Nucleus accumbens (tissue), 56 donors: ENCODE measurements at places on chromosomes 7 and 10.

- DNase-seq, result no peak
Measured at GRCh38 chr10:73999703-74000102, 1.8 kb downstream of the VCL start.

- no peak for DNase-seq
Measured at GRCh38 chr10:78284381-78284780, 250.7 kb downstream of the RPS24 start.

DNA sequence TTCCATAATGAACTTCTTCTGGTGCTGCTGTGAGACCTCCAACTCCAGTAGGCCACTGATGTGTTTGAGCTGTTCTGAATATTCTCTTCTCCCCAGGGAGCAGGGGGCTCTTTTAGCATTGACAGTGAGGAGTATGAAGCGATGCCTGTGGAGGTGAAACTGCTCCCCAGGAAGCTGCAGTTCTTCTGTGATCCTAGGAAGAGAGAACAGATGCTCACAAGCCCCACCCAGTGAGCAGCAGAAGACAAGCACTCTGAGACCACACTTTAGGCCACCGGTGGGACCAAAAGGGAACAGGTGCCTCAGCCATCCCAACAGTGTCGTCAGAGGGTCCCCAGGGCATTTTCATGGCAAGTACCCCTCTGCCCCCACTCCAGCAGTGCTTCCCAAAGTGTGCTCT lies 49.3 kb downstream of the DENND11 start:
- DNase-seq, result no peak

DNA sequence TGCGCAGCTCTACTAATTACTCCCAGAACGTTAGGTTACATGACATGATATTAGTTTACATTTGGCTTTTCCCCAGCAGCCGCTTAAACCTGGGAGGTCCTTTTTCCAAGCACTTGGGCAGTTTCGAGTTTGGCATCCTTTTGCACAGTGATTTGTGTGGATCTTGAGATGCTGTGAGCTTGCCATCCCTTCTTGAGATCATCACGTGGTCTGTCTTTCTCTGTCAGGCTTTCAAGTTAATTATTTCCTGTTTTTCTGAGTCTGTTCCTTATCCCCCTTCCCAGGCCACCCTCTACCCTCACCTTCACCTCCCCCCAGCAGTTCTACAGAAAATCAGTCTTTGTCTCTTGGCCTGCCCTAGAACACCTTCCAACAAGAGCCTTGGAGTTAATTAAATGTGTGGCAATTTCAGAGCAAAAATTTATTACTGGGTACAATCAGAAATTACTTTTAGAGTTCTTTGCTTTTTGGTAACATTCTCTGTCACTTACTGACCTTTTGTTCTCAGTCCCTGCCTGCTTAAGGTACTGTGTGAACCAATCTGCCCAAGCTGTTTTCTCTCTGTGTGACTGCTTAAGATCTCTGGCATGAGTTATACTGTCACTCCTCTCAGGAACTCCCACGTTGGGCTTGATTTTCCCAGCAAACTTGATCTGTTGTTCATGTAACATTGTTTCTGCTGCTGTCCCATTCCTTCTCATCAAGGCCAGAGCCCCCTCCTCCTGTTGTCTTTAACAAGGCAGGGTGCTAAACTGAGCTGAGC lies 3.1 kb upstream of the SLF2 start:
- no peak for DNase-seq

DNA sequence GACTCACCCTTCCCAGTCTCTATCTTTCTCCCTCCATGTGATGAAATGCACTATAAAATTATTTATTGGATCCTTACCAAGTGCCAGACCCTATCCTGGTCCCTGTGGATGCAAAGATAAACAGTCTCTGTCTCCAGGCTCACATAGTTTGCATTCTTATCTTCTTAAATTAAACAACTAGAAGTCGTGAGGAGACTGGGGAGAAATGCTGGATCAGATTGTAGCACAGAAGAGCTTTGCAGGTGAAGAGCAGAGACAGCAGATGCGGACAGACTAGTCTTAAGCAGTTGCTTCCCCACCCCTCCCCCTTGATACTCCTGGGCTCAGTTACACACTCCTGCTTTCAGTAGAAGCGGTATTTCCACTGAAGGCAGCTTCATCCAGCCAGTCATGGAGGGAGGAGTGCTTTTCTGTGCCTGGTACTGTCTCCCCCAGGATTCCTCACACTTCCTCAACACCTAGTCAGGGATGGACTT lies 20.8 kb upstream of the CDK1 start:
- DNase-seq, result no peak

- DNase-seq, result no peak
Measured at GRCh38 chr7:69365651-69366192, 232.6 kb upstream of the AUTS2 start.

GRCh38 chr10:34727595-34728033 lies 87.5 kb downstream of the PARD3 start:
- no peak for DNase-seq

DNA sequence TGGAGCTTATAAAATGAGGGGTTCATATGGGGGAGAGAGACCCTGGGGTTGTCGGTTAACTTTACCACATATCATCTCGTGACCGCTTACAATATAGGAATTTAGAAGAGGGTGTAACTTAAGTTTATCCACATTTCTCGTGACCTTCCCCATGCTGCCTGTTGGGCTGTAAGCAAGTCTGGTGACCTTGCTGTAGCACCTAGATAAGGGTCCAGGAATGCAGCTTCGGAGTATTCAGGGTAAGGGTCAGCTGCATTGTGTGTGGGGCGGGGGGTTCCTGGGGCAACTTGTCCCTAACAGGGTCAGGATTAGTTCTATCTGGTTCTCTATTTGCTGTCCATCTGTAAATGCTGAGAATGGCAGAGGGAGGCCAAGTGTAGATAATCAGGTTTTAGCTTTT lies 1.3 kb upstream of the CHST3 start:
- no peak for DNase-seq

- no peak for DNase-seq
Measured at GRCh38 chr7:44638611-44639557, 32.5 kb downstream of the OGDH start.

GRCh38 chr10:115950320-115950719 lies 322.7 kb downstream of the GFRA1 start:
- no peak for DNase-seq

- no peak for DNase-seq
Measured at GRCh38 chr7:18831419-18831818, 286.0 kb downstream of the TWIST1 start.

GRCh38 chr7:76037310-76037709 lies 10.5 kb downstream of the STYXL1 start:
- DNase-seq, result no peak

- DNase-seq, result no peak
Measured at GRCh38 chr7:155861480-155861868, 49.2 kb upstream of the SHH start.

- no peak for DNase-seq
Measured at GRCh38 chr7:16791905-16792698, 12.7 kb downstream of the AGR2 start.

DNA sequence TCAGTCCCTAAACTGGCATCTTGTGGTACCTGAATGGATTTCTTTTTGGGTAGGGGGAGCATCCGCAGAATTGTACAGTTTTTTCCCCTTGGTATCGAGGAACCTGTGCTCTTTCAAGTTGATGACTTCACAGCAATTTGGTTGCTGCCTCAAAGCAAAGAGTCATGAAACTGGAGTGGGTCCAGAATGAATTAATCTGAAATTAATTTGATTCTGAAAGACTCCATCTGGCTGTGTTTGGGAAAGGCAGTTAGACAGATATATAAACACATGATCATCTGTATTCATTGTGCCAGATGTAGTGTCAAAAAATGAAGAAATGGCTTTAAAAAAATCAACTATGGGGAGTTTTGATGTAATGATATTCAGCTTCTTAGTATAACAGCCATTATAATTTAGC lies 136.1 kb downstream of the CELF2 start:
- no peak for DNase-seq

GRCh38 chr7:140752533-140752932 lies 56.0 kb downstream of the NDUFB2 start:
- DNase-seq, result no peak

DNA sequence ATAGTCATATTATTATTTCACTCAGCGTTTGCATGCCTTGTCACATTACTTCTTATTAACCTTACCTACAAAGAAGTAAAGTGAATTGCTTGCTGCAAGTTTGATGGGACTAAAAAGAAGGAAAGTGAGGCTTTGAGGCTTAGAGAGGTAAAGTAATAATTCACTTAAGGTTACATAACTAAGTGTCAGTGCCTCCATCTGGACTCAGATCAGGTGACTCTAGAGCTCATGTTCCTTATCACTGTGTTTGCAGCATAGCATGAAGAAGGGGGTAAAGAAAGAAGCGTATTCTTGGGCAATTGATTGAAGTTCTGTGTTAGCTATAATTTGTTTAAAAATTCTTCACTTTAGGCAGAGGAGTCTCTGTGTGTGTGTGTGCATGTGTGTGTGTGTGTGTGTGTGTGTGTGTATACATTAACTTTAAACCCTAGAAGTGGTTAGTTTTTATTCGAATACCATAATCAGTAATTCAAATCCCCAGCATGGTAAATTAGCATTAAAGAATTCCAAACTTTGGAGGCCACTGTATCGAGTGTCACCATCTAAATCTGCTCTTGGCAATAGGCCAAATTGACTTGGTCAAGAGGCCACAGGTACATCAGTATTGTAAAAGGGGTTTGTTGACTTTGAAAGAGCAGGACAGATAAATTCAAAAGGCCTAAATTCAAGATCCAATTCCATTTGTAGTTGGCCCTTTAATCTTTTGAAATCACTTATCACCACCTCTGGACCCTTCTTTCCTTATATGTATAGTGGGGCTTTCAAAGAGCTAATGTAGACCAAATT lies 2.2 kb upstream of the PON3 start:
- no peak for DNase-seq

DNA sequence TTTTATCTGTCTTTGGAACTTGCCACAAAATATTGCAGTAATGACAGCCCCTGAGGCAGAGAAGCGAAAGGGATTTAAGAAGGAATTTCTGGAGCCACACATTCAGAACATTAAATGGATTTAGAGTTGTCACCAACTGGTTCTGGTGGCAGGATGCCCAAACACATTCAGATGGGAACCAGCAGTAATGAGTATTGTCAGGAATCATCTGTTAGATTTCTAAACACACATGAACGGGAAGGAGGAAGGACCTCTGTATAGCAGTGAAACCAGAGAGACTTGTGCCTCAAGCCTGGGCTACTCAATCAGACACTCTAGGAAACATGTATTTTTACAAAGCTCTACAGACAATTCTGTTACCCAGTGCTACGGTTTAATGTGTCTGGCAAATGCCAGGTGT lies 103.8 kb upstream of the CCNY start:
- DNase-seq, result no peak

DNA sequence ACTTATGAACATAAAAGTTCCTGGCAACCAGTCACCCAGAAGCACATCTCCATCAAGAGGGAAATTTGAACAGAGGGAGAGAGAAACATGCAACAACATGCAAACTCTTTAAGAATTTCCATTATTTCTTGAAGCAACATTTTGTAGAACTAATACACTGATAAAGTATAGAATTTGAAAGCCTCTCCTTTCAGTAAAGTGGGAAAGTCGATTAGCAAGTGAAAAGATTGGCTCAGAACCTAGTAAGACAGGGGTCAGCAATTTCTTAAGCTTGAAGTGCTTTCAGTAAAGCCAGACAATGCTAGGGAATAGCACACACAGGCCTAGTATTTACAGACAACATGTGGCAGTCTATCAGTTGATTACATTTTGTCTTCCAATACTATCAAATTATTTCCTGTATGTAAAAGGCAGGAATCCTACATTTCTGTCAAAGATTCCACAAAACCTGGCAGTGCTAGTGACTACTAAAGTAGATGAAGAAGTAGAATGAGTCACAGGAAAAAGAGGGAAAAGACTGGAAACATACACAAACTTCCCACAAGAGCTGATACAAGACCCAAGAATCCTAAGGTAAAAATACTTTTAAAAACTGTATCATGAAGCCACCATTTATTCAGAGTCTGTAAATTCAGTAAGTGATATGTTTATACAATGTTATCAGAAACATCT lies 25.2 kb downstream of the DNAJC1 start:
- DNase-seq, result no peak

- no peak for DNase-seq
Measured at GRCh38 chr7:12257582-12257981, 46.5 kb downstream of the TMEM106B start.

DNA sequence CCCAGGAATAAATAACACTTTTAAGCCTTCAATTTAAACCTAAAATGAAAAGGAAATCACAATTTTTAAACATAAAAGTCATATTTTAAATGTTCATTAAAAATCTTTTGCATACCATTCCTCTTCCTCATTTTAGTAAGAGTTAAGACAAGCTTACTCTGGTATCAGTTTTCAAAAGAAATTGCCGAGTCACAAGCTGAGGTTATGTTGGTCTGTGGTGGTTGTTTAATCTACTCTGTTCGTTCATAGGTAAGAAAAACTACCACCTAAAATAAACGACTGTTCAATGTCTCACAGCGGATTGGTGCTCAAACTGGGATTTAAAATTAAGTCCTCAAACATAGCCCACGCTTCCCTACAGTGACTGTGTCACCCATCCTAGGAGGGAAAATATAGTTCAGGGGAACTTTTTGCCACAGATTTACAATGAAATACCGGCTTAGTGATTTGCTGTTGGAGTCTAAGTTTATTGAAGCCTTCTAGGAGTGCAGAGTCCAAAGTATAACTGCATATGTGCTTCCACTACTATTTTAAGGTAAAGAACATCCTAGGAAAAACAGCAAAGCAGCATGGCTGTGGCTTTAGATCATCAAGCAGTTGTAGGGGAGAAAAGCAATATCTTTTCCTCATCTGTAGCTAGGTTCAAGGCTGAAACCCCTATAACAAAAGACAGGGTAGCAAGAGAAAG lies 61.1 kb downstream of the GNAT3 start:
- DNase-seq, result no peak

DNA sequence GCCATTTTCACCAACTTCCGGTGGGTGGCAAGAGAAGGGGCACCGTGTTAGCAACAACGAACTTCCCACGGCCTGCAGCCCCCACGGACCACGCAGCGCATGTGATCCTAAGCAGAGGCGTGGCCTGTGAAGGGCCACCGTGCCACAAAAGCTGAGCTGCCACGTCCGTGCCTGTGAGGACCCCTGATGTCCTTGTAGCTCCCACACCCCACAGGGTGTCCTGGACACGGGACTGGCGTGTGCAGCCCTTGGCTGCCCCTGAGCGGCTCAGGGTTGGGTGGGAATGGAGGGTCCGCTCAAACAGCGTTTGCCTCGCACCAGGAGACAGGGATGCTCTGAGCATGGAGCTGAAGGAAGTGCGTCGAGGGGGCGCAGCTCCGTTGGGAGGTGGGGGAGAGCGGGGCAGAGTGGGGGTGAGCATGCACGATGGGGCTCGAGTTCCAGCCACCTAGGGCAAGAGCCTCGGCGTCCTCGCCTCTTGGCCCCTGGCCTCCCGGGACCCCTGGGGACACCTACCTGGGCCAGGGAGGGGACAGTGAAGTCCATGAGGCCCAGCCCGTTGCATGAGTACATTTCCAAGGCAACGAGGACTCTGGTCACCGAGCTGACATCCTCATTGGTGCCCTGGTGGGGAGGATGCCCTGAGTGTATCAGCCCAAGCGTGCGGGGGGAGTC lies 33.6 kb downstream of the CFAP46 start:
- no peak for DNase-seq
